ENCODE measurements at places on chromosomes 6 and 20. TPM values are rescaled to one million over a fixed set of nuclear protein-coding genes. Genes with fewer than 3 reads are reported as not detected.

DNA sequence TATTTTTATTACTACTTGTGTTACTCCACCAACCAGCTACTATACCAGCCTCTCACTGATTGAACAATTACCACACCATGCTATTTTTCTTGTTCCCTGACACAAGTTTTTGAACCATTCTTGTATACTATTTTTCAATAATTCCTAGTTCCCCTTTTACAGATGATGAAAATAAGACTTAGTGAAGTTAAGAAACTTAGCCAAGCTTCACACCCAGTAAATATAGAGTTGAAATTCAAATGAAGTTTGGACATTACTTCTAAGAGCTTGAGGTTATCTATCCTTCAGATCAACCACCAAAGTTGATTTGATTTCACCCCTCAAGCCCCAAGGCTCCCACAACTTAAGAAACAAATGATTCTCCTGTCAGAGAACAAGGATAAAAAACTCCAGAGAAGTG is 13.1 kb upstream of the BCAS1 start:
- no peak for DNase-seq

- no peak for DNase-seq
Measured at GRCh38 chr20:10402938-10403608, 30.9 kb downstream of the MKKS start.

DNA sequence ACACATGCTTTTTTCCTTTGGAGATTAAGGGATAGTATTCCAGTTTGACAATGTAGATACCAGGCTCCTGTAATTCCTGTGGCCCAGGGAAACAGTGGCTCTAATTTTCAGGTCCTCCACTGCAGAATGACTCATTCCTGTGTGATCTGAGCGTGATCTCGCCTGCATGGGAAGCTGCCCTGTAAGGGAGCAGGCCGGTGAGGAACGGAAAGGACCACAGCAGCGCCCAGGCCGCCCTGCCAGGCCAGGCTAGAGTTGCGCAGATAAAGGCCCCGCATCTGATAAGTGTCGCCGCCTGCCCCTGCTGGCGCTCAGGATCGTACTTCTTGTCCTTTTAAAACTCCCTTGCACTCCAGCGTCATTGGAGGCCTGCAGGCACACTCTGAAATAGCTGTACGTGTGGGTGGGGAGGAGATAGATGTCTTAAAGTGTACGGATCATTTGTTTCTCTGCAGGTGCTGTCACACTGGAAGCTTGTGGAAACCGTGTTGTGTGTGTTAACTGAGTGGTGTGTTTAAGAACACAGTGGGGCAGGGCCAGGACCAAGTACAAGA is 60.7 kb downstream of the SYNJ2 start:
- DNase-seq, result no peak

DNA sequence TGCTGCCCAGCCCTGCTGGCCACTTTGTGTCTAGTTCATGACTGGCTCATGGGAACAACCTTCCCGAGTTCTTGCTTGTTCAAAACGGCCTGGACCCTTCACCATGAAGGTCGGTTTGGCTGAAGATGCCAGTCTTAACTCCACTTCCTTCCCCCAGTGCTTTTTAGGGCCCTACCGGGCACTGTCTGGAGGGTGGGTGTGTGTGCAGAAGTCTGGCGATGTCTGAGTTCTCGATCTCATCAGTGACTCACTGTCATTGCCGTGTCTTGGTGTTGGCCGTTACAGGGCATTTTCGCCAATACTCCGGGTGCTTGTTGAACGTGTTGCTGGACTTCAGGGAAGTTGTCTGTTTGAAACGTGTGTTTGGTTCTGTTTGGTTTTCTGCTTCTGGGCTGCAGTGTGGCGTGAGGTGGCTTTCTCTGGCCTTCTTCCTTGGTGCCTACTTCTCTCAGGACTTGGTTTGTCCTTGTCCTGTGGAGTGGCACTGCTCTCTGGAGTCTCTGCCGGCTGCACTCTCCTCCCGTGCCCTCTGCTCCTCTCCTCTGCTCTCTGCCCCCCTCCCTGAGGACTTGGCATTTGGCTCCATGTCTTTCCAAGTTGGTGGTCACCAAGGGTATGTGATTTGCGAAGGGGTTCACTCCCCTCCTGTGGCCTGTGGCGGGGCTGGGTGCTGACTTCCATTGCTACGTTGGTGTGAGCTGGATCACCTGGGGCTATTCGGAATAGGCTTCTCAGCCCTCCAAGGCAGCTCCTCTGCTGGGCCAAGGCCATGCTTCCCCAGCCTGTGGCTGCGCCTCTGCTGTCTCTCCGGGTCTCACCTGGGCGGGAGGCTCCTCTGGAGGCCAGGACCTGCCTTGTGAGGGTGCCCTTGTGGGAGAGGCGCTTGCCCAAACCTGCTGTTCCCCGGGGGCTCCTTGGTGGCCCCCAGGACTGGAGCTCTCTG is 38.2 kb downstream of the PYGB start:
- no peak for DNase-seq

Gene ULBP3
- 1.1 TPM for total RNA-seq

Gene SSTR4
- total RNA-seq, result not detected
